Activated CD4-positive, alpha-beta T cell treated with anti-CD3 and anti-CD28 coated beads, Interleukin-2, amount 50 U/mL, for 48 hours (primary cell): ENCODE measurements at places on chromosomes 7 and 10.

DNA sequence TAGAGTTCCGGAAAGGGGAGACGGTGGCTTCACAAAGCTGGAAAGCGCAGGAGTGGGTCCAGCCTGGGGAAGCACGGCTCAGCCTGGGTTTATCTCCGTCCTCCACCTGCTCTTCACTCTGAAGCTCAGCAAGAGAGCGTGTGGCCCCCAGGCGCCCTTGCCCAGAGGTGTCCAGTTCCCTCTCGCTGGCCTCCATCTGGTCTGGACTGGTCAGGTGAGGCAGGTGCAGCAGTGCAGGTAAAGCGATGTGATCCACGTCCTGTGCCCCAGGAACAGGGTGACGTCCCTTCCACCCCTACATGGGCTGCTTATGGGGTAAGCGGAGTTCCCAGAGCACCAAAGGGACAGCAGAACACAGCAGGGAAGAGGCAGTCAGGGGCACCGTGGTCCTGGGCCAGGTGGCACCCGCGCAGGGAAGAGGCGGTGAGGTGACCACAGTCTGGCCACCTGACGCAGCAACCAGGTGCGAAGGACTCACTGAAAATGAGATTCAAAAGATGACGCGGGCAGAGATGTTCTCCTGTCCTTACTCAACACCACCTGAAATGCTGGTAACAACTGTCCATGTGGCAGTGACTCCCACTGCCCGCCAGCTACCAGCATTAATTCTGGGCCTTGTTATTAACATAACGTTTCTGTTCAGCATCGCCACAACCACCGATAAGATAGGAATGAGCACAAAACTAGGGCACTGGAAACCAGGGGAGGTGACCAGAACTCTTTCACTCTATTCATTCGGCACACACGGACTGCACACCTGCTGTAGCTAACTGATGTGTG lies 33.0 kb upstream of the DIP2C start:
- DNase-seq: no peak

- DNase-seq: no peak
These were observed 32.3 kb upstream of the SLC16A12 start for GRCh38 chr10:89567576-89568245.

DNA sequence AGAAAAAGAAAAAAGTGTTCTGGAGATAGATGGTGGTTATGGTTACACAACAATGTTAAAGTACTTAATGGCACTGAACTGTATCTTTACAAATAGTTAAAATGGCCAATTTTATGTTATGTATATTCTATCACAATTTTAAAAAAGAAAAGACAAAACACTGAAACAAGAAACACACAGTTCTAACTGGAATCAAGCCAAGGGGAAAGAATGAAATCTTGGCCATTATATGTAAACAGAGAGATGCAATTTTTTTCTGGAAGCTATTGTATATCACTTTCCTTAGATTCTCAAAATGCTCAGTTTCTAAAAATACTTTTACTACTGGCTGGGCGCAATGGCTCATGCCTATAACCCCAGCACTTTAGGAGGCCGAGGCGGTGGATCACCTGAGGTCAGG lies 4.1 kb downstream of the COA1 start:
- no peak for DNase-seq

DNA sequence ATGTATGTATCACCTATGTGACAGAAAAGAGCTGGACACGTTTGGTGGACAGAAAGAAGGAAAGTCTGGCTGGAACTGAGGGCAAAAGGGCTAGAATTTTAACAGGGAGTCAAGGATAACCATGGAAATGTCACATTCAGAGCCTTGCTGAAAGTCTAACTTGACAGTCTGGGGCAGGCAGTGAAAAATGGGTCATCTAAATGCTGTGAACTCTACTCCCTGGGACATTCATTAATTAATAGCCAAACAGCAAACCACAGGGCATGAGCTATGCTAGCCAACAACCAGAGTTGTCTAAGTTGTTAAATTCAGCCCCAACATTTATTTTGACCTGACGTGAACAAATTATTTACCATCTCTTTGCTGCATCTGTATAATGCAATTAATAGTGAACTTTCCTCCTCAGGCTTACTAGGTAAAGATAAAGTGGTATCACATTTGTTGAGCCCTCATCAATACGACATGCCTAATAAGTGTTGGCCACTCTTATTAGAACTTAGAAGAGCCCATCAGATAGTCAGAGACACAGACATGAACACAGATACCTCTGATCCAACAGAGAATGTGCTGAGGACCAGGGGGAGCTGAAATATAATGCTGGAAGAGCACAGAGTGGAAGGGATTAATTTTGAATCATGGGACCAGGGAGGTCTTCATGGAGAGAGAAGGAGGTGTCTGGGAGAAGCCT lies 109.9 kb downstream of the SORCS1 start:
- no peak for DNase-seq

GRCh38 chr10:78296785-78297184 lies 263.1 kb downstream of the RPS24 start:
- DNase-seq: no peak
